IMR-90 (cell line): ENCODE measurements at places on chromosomes 7 and 10. TPM values are rescaled to one million over a fixed set of nuclear protein-coding genes. Genes with fewer than 3 reads are reported as not detected.

The ACSL5 gene
- 1.1 and 1.3 TPM in 2 replicates for total RNA-seq

The TPST1 gene
- total RNA-seq: 49.7 and 58.6 TPM in 2 replicates

The CC2D2B gene
- total RNA-seq: not detected in 2 replicates

The CNNM1 gene
- total RNA-seq: 0.18 and 0.28 TPM in 2 replicates

The TAS2R41 gene
- total RNA-seq: not detected in 2 replicates

The KCNIP2 gene
- under 0.01 TPM in 1 of 2 replicates, not detected in the other for total RNA-seq

The POLR1F gene
- total RNA-seq: 16.1 and 31.7 TPM in 2 replicates

DNA sequence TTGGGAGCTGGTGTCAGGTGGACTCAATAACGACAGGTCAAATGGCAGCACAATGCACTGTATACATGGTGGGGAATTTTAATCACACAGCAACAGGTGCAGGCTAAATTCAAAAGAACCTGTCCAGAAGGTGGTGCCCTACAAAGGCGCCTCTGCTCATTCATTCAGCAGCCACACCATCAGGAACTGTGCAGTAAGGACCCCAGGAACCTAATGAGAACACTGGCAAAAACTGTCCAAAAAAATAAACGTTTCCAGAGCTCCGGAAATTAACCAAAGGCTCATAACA is 21.9 kb upstream of the CRYGN start:
- no peak for DNase-seq

DNA sequence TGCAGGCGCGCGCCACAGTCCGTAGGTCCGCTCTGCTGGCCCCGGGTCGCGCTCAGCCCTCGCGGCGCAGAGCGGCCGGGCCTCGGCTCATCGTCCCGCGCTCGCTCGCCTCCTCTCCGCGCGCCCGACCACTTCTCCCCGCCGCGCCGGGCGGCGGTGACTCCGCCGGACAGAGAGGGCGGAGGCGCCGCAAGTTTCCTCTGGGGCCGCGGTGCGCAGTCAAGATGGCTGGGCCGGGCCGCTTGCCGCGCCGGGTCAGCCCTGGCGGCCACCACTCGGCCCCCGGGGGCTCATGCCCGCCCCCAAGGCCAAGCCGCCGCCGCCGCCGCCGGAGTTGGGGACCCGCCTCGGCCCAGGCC is 441 bp downstream of the FZD8 start:
- DNase-seq: peak; percentile 42

DNA sequence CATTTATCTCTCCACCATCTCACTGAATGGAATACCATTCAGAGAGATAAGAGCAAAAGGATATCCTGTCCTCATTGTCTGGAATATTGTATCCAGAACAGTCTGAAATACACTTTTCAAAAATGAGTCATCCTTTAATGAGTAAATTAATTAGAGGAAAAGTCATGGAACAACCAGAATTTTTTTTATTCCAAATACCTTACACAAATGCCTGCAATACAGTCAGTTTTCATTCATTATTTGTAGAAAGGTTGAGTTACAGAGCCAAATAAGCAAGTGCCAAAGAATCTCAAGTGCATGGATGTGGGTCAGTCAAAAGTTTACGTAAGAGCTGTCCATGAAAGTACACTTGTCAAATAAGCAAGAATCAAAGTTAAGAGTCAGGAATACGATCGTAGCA is 482.6 kb downstream of the IPMK start:
- DNase-seq: no peak

- DNase-seq: peak; percentile 29
Measured at GRCh38 chr7:135859538-135859937, 110.9 kb upstream of the FAM180A start.

DNA sequence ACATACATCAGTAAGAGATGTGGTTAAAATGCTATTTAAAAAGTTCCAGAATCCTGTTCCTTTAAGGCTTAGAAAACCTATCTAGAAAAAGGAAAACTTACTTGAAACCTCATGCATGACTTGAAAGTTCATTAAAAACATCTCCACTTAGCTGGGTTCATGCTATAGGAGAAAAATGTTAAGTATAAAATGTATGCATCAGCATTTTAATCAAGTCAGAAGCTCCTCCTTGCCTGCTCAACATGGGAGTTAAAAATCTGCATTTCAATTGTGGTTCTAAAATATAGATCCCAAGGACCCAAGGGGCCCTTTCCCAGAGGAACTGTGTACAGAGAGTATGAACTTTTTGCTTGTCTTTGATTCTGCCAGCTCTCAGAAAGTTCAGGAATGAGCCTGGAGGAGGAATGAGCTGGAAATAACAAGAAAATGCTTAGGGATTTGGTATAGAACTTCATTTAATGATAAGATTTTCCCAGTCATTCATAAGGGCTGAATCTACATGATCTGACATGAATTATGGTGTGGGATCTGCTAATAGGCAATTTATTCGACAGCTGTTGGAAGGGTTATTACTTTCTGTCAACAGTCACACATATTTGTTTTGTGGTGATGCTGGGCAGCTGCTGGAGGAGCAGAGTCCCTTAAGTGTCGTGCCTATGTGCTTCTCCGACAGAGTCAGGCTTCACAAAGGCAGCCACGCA is 85.6 kb upstream of the MTPN start:
- no peak for DNase-seq

DNA sequence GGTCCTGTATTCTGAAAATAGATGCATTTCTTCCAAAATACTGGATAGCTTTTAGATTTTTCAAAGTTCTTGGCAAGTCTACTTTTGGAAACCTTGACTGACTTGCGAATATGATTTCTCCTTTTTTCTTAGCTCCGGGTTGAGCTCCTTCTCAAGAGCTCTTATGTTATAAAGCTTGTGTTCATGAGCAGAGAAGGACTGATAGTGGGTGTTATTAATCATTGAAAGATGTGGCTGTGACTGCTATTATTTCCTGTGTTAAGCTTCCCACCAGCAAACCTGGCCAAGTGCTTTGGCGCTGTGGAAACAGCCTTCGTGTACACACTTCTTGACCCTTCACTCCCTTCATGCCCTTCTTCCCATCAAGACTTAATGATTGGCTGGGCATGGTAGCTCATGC is 98.2 kb downstream of the KIAA1217 start:
- no peak for DNase-seq

- peak; percentile 31 for DNase-seq
Measured at GRCh38 chr7:116211913-116212596, 1.7 kb downstream of the TES start.

GRCh38 chr10:92493362-92493761 is 80.5 kb downstream of the IDE start:
- DNase-seq: no peak

GRCh38 chr10:120833222-120833928 is 17.8 kb upstream of the WDR11 start:
- DNase-seq: no peak

DNA sequence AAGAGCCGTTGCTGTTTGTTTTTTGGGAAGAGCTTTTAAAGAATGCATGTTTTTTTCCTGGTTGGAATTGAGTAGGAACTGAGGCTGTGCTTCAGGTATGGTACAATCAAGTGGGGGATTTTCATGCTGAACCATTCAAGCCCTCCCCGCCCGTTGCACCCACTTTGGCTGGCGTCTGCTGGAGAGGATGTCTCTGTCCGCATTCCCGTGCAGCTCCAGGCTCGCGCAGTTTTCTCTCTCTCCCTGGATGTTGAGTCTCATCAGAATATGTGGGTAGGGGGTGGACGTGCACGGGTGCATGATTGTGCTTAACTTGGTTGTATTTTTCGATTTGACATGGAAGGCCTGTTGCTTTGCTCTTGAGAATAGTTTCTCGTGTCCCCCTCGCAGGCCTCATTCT is 31.6 kb downstream of the PFKFB3 start:
- DNase-seq: no peak

DNA sequence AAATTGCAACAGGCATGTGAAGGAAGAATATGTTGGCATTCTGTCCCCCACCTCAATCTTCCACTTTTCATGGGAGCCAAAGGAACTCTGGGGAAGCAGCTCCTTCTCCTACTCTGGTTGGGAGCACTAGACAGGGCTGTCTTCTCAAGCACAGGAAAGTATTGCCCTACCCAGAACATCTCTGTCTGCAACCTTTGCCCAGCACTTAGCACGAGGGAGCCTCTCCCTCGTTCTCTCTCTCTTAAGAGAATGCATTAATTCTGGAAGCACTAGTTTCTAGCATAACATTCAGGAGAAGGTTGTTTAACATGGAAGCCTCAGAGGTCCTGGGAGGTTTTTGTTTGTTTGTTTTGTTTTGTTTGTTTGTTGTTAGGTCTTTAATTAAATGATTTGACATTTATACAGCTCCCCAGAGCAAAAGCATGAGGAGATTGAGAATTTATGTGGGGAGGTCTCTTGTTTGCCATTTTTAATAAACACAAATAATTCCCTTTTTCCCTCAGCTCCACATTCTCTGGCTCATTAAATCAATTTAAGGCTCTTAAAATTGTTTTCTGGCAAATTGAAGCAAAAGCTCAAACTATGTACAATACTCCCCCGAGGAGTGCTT is 240.6 kb downstream of the TRIL start:
- DNase-seq: no peak

DNA sequence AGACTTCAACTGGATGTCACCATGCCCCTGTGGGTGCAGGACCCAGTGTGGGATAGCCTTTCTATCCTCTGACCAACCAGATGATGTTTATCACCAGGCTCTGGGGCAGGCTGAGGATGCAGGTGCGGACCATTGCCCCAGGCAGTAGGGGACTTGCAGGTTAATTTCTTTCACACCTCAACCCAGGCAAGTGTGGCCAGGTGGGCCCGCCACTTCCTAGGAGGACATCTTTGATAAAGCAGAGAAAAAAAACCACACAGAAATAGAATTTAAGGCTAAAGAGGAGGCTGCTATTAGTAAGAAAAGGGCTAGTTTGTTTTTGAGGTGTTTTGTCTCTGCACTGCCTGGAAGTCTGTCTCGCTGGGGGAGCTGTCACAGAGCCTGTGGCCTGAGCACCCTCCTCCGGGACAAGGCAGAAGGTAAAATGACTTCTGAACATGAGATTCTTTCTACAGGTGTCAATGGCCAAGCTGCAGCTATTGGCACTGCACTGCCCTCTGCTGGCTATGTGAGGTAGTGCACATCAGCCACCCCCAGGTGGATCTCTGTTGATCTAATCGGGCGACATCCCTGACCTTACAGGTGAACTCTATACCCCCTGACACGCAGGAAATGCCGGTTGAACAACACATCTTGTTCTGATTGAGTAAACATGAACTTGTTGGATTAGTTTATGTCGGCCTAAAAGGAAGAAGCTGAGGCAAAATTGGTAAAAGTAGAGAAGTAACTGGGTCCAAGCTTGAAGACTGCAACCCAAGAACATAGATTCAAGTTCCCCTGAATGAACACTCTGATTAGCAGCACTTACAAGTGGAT is 21.0 kb downstream of the UPP1 start:
- peak; percentile 26 for DNase-seq

DNA sequence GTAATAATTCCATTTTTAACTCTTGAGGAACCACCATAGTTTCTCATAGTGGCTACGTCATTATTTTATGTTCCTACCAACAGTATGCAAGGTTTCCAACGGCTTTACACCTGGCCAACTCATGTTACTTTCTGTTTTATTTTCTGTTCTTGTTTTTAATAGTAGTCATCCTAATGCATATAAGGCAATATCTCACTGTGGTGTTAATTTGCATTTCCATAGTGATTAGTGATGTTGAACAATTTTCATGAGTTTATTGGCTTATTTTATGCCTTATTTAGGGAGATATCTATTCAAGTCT is 465.5 kb upstream of the KLF6 start:
- no peak for DNase-seq

- no peak for DNase-seq
Measured at GRCh38 chr10:132690401-132690800, 95.5 kb downstream of the NKX6-2 start.

- DNase-seq: no peak
Measured at GRCh38 chr7:124202546-124202945, 169.7 kb upstream of the TMEM229A start.

DNA sequence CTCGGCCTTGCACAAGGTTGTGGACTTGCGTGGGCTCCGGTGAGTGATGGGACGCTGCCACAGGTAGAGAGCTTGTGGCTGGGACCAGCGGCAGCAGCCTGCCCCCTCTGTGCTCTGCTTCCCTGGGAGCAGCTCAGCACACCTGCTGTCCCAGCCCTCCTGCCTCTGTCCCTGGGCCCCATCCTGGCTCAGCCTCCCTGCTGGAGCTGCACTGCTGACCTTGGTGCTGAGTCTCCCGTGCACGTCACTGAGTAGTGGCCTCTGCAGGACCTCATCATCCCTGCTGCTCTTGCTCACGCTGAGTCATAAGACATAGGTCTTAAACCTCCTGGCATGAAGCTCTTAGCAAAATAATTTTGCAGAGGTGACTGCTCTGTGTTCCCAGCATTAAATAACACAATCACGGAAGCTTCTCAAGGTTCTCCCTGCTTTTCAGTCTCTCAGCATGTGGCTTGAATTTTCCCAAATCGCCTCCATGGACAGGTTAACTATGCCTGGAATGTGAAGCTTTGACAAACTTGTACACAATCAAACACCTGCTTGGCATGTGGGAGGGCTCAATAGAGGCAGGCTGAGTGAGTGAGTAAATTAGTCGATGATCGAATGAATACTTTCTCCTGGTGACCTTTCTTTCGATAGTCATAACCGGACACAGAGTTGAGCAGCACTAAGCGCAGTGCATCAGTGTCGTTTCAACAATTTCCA is 63.8 kb upstream of the NPS start:
- DNase-seq: peak; percentile 73
